WTC11 (cell line): ENCODE measurements at places on chromosomes 2 and 18. TPM values are rescaled to one million over a fixed set of nuclear protein-coding genes. Genes with fewer than 3 reads are reported as not detected.

The CRYGC gene
- not detected in 3 replicates for total RNA-seq

The DSG1 gene
- total RNA-seq = 0.07 to 0.09 TPM in 2 of 3 replicates, not detected in the other

The ASTL gene
- total RNA-seq = 0.69 to 1.4 TPM (median 0.79 TPM) in 3 replicates

The DPP4 gene
- total RNA-seq = 2.7 to 3.6 TPM (median 2.7 TPM) in 3 replicates

DNA sequence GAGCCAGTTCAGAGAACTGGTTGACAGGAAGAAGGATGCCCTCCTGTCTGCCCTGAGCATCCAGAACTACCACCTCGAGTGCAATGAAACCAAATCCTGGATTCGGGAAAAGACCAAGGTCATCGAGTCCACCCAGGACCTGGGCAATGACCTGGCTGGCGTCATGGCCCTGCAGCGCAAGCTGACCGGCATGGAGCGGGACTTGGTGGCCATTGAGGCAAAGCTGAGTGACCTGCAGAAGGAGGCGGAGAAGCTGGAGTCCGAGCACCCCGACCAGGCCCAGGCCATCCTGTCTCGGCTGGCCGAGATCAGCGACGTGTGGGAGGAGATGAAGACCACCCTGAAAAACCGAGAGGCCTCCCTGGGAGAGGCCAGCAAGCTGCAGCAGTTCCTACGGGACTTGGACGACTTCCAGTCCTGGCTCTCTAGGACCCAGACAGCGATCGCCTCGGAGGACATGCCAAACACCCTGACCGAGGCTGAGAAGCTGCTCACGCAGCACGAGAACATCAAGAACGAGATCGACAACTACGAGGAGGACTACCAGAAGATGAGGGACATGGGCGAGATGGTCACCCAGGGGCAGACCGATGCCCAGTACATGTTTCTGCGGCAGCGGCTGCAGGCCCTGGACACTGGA lies 92.5 kb upstream of the EML6 start:
- peaks cover 86% of the 10 kb centered on the region for H3K36me3 ChIP-seq
- H3K27ac ChIP-seq = no peak overlapping the region
- no peaks in the 10 kb centered on the region for H3K27me3 ChIP-seq
- peaks cover 8% of the 10 kb centered on the region for H3K4me1 ChIP-seq
- DNase-seq = no peak

DNA sequence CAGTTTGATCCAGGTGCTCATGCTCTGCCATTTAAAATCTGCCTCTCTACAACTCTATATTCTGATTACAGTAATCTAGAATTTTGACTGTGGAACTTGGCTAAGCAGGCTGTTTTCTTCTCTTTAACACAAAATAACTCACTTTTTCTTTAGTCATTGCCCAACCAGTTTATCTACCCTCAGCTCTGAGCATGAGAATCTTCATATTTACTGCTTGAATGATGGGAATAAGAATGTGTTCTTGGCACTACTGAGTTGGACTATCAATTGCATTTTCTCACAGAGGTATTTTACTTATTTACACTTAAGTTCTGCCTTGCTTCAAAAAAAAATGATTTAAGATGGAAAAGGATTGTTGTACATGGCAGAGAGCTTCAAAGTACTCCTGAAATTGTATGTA lies 301.1 kb downstream of the CCDC85A start:
- peaks cover 4% of the 10 kb centered on the region; the same call in 1 of the 2 replicates for H3K4me1 ChIP-seq
- no peak for DNase-seq
- H3K27ac ChIP-seq = no peak overlapping the region
- H3K4me3 ChIP-seq = no peak overlapping the region

DNA sequence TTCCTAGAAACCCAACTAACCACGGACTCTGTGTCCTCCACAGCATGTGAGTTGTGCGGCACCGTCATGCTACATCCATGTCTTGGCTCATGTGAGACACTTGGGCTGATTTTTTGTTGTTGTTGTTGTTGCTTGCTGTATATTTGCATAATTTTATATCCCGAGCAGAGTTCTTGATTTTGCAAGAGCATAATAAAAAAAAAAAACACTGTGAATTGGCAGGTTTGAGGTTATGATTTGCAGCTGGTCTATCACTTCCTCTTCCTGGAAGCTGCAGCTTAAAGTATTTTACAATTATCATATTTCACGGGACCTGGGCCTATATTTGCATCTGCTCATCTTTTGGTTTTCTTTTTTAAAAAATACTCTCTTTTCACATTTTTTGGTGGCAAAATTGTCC lies 142.3 kb upstream of the NRP2 start:
- H3K4me3 ChIP-seq = no peak overlapping the region
- H3K36me3 ChIP-seq = no peaks in the 10 kb centered on the region
- no peaks in the 10 kb centered on the region for H3K27me3 ChIP-seq
- H3K4me1 ChIP-seq = 0 out of 2 replicates have a peak, but pooled peaks cover 2% of the 10 kb centered on the region
- H3K27ac ChIP-seq = no peak overlapping the region
